Stimulated activated CD8-positive, alpha-beta memory T cell treated with anti-CD3 and anti-CD28 coated beads, Interleukin-15, amount 100 ng/mL, for 1 hour (primary cell): ENCODE measurements at places on chromosomes 2 and 18.

DNA sequence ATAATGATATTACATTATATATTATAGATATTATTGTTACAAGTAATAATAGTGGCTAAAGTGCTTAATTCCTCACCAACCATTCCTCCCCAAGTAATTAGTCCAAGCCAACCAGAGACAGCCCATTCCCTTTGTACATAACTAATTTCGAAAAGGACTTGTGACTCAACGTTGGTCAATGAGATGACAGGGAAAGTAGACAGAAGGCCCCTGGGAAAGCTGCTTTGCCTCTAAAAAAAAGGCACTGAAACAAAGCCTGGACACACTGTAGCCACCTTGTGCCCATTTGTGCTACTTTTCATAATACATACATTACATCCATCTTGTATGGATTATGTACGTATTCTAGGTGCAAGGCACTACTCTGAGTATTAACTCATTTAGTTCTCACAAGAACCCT is 28.8 kb downstream of the COLEC12 start:
- no peak for DNase-seq

GRCh38 chr18:50560681-50561629 is 1.1 kb downstream of the MAPK4 start:
- DNase-seq = no peak

- no peak for DNase-seq
Observed at GRCh38 chr2:68765739-68766375, 31.2 kb downstream of the ARHGAP25 start.

DNA sequence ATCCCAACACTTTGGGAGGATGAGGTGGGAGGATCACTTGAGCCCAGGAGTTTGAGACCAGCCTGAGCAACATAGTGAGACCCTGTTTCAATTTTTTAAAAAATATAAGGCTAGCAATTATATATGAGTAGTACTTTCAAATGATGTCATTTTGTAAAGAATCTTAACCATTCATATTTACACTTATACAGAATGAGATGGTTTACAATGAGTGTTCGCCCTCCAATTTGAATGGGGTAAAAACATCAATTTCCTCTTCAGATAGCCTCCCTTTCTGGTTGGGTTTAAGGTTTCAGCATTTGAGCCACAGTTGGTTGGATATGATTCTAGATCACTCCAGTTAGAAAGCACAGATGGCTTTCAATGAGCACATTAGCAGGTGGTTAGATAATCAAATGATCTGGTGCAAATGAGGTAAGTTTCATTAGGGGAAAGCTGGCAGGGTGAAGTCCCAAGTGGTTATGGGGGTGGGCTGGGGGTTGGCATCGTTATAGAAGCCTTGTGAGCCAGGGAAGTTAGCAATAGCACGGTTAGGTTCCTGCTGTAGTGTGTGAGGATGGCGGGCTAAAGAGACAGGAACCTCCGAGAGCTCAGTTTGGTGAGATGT is 63.9 kb downstream of the TRPM8 start:
- no peak for DNase-seq

GRCh38 chr2:220795705-220796104 is 776.4 kb downstream of the EPHA4 start:
- DNase-seq = no peak
